ENCODE measurements at places on chromosomes 7 and 10.

- no peak for DNase-seq
Observed at GRCh38 chr10:120456143-120456625, 843 bp upstream of the PLPP4 start.

DNA sequence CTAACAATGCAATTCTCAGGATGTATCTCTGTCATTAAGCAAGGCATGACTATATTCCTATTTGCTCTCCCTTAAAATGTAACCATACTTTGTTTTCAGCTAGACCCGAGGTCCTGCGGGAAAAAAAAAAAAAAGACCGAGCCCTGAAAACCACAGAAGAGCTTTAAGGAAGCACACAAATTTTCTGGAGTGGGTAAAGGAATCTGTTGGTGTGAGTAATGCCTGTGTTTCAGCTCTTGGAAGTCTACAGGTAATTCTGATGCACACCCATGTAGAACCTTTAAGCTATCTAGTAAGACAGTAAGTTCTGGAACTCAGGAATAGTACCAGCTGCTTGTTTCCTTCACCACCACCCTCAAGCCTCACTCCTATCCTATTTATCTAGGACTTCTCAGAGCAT is 351.1 kb downstream of the PARD3 start:
- no peak for DNase-seq

DNA sequence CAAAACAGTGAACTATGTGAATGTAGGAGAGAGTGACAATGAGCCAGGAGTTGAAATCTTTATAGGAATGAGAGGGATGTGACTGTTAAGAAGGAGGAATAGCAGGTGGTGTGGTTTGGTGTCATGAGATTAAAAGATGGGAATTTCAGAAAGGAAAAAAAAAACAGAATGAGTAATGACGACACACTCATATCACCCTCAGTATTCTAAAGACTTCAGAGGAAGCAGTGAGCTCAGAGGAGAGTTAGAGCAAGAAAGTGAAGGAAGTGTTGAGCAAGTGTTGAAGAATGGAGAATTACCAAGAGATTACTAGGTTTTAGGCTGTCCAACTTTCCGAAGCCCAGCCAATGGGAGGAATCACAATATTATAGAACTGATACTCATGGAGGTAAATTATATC is 220.5 kb upstream of the HGF start:
- no peak for DNase-seq

- no peak for DNase-seq
Observed at GRCh38 chr10:89278034-89278535, 23.8 kb upstream of the IFIT2 start.

- peak; percentile 17 for DNase-seq
Observed at GRCh38 chr10:84537447-84537931, 209.1 kb downstream of the CCSER2 start.

- no peak for DNase-seq
Observed at GRCh38 chr10:103277713-103278536, 987 bp downstream of the INA start.

GRCh38 chr10:110460111-110460809 is 37.4 kb upstream of the DUSP5 start:
- peak; percentile 52 for DNase-seq

DNA sequence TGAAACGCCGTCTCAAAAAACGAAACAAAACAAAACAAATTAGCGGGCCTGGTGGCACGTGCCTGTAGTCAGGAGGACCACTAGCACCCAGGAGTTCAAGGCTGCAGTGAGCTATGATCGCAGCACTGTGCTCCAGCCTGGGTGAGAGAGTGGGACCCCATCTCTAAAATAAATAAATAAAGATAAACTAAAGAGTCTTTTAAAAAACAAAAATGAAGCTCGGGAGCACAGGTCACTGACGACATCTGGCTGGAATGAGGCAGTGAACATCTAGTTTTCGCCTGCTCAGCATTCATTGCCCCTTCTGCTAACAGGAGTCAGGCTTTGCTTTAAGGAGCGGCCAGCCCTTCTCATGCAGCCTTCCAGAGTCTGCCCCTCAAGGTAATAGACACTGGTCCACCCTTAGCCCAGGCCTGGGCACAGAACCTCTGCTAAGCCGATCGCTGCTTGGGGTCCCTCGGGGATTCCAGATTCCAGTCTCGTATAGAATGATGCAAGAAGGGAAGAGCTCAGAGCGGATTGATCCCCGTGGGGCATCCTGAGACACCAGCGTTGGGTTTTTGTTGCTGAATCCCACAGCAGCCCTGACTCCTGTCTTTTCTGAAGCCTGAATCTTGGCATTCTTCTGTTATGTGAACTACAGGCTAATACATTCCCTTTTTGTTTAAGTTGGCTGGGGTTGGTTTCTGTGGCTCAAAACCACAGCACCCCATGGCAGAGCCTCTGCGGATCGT is 14.2 kb upstream of the FOXK1 start:
- DNase-seq = no peak

- no peak for DNase-seq
Observed at GRCh38 chr10:75015442-75015841, 96.0 kb upstream of the SAMD8 start.

GRCh38 chr10:113754768-113755167 is 3.3 kb downstream of the PLEKHS1 start:
- DNase-seq = no peak

DNA sequence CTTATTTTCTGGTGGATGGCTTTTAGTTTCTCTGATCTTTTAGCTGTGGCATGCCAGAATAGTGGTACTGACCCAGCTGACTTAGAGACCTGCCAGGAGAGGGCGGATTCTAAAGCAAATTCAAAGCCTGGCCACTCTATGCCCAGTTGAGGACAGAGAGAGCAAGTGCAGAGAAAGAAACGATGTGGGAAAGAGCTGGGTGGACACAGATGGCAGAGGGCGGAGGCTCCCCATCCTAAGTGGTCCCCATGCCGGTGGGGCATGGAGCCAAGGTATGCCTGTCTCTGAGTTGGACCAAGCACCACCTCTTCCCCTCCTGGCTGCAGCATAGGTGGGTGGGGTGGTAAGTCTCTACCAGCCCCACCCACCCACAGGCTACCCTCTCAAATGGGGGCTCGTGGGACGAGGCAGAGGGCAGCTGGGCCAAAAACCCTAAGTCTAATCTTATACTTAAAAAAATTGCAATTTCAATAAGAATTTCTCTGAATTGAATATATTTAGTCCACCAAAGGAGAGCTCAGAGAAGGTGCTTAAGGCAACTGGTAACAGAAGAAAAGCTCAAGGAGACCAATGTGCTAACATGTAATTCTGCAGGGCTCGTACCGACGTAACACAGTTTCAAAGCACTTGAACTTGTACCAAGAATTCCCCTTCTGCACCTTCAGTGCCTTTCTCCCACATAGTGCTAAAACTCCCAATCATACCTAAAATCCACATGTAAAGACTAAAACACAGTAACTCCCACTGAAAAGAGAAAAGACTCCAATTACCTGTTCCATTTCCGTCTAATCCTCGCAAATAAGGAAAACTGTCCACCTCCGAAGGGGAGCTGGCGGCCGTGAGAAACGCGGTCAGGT is 85.7 kb upstream of the NMT2 start:
- DNase-seq = no peak

GRCh38 chr10:23238015-23238414 is 45.9 kb downstream of the PTF1A start:
- no peak for DNase-seq

GRCh38 chr7:1511444-1512422 is 7.5 kb upstream of the INTS1 start:
- no peak for DNase-seq

DNA sequence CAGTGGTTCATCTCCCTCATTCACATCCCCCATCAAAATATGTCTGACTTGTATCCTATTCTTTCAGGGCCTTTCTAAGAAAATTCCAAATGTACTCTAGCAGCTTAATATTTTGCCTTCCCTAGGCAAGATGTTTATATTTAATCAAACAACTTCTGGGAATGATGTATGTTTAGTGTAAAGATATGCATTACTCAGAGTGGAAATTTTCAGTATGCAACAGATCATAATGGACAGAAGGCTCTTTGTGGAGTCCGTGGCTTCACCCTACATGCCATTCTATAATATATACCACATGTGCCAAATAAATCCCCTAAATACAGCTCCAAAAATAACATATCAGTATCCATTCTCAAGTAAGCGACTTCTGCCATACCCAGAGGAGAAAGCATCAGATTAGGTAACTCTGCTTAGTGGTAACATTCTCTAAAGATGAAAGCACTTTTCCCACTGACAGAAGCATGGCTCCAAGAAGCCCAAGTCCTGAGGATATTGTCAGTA is 316.6 kb downstream of the KCNMA1 start:
- no peak for DNase-seq

GRCh38 chr7:21543528-21544302 is 876 bp downstream of the DNAH11 start:
- DNase-seq = no peak

GRCh38 chr10:121070275-121071070 is 219.3 kb downstream of the WDR11 start:
- DNase-seq = no peak

- no peak for DNase-seq
Observed at GRCh38 chr7:87833130-87833529, 43.0 kb downstream of the SLC25A40 start.

- no peak for DNase-seq
Observed at GRCh38 chr10:7152341-7152740, 258.5 kb downstream of the SFMBT2 start.

- DNase-seq = no peak
Observed at GRCh38 chr7:45402480-45403218, 171.5 kb upstream of the ADCY1 start.

DNA sequence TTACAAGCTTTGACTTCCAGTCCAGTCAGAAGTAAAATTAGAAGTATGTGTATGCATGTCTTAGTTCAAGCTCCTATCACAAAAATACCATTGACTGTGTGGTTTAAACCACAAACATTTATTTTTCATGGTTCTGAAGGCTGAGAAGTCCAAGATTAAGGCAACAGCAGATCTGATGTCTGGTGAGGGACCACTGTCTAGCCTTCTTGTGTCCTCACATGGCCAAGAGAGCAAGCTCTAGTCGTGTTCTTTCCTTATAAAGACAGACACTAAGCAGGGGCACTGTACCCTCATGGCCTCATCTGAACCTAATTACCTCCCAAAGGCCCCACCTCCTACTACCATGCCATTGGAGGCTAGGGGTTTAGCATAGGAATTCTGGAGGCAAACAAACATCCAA is 41.3 kb upstream of the ARL4A start:
- no peak for DNase-seq

GRCh38 chr7:80699045-80699638 is 60.7 kb downstream of the CD36 start:
- no peak for DNase-seq

DNA sequence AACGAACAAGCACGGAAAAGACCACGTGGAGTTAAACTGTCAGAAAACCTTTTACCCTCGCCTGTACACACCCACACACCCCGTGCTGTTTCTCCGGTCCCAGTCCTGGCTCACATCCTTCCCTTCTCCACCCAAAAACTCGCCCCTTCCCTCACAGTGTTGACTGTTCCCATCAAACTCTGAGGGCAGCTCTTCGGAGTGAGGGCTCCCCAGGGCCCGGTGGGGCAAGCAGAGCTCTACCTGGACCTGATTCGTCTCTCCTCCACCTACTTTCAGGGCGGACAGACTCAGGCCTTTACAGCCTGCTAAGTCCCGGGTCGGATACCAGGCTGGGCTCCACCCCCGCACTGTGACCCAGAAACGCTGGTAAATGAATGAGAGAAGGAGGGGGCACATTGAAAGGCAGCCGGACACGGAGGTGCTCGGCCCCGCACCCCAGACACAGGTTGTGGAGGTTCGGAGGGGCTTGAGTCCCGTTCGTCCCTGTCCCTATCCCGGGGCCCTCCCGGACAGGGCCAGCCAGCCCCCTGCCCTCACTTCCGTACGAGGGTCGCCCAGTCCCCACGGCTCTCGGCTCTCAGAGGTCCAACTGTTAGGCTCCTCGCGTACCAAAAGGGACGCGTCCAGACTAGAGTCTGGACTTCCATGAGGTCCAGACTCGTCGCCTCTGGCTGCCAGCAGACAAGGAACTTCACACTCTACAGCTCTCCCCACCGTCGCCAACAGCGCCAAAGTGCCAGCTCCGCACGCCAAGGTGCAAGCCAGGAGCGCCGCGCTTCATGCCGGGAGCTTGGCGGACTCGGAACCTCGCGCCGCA is 31.7 kb upstream of the ASL start:
- peak; percentile 25 for DNase-seq

DNA sequence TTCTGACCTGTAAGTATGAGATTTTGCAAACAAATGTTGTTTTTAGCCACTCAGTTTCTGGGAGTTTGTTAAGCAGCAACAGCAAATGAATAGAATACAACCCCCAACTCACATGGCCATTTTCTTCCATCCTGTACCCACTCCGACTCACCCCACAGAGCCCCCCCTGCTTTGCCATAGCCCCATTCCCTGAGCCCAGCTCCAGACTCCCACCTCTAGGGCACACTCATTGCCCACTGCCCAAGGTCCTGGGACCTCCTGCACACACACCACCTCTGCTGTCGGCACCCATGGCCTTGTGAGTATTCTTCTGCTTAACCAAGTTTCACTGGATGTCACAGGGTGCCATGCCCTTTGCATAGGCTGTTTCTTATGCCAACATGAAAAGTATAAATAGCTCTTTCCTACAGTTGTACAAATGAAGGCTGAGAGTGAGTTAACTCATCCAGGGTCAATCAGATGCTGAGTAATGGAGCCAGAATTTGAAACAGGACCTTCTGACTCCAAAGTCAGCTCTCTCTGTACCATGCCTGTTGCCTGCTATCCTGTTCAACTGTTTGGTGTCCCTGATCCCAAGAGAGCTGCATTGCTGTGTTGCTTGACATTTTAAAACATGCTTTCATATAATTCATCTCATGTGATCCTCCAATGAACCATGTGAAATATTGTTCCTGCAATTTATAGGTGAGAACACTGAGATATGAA is 367.8 kb upstream of the ZMIZ1 start:
- DNase-seq = no peak

GRCh38 chr10:113524120-113524519 is 28.7 kb upstream of the HABP2 start:
- DNase-seq = no peak

- DNase-seq = no peak
Observed at GRCh38 chr7:30901856-30902255, 9.8 kb upstream of the AQP1 start.

DNA sequence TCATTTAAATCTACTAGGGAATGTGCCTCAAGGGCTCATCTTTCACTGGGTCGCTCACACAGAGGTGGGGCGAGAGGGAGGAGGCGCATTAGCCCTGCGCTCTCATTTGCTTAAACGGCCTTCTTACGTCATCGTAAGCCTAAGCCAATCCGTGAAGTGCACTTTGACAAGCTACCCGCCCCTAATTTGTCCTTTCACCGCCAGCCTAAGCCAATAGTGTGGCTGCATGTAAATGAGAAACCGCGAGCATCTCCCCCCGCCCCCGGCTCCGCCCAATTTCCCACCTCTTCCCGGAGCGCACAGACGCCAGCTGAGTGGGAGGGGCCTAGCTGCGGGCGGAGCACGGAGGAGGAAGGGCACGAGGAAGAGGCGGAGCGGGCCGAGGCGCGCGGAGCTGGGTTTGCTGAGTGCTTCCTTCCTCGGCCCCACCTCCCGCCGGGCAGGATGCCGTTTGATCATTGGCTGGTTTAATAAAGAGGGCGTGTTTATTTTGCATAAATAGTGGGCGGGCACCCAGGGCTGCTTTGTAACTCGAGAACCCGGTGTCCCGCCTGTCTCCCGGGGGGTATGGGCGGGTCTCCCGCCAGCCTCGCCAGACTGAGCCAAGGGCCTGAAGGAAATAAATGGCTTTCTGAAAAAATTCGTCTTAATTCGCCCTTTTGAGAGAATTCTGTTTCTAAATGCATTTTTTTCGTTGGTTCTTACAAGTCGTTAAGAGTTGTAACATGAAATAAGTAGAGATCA is 289.6 kb upstream of the NFE2L3 start:
- DNase-seq = peak; percentile 80

Measured in activated naive CD4-positive, alpha-beta T cell treated with Interleukin-2 at 50 U/mL for 16 hours (primary cell).